ENCODE measurements at places on chromosomes 16 and 17.
A peak's percentile ranks its signal among the peaks of the same experiment; 100 is the strongest.

DNA sequence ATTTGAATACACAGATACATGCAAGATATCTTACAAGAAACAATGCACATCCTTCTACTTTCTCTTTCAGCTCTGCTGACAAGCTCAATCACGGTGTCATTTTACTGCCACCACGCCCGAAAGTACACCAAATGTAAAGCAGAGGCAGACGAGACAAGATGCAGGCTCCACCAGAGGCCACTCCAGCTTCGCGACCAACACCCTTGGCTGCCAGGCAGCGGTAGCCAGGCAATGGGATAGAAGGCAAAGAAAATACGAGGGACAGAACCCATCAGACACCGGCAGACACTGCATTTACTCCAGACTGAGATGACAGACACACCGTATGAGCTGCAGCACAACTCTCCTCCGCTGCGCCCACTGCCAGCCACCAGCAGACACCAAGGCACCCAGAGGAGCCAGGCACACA, 41.0 kb downstream of the USP22 start:
- DNase-seq, result no peak

- no peak for DNase-seq
Observed at GRCh38 chr16:88618956-88619667, 19.3 kb upstream of the IL17C start.

DNA sequence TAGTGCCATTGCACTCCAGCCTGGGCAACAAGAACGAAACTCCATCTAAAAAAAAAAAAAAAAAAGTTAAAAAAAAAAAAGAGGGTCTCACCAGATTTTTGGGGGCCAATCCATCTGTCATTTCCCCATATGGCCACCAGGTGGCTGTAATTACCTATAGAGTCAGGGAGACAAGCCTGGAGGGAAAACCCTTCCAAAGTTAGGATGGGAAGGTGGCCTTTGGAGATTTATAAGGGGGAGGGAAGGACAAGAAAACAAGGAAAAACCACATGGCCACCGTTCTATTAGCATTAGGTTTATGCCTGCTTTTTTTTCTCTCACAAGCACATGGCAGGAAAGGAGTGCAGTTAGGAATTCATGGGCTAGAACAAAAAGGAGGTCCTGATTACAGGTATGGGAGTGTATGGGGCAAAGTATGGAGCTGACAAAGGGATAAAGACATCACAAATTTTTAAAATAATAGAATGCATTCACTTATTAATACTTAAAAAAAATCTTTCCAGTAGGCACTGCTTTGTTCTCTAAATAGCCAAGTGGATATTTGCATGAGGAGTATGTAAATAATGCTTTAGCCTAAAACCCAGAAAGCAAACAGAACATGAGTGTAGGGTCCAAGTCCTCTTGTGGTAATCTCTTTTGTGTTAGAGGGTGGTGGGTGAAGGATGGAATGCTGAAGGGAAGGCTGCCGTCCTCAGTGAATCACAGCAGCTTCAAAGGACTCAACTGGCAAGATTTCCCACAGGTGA, 5.1 kb downstream of the CYB5D1 start:
- DNase-seq, result peak; percentile 73

DNA sequence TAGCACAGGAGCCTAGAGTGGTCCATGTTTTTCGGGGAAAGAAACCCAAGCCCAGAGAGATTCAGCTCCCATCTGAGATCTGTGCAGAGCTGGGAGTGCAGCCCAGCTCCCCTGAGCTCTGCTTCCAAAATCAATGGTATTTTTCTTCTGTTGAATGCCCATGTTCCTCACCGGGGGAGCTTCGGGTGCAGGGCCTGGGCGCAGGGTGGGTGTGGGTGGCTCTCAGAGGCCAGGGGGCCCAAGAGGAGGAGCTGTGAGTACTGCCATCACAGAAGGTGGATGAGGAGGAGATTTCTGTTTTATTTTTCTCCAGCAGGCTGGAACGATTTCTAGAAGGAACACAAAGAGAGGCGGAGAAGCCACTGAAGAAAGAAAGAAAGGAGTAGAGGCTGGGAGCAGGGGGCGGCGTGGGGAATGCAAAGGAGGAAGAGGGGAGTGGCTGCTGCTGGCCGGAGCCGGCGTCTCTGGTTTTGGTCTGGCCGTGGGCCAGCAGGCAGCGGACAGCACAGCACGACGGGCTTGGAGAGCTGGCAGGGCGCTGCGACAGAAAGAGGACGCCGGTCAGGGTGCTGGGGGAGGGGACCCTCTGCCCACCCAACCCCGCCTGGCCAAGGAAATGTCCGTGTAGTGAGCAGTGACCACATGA, 76.2 kb upstream of the KSR1 start:
- peak; percentile 56 for DNase-seq

GRCh38 chr16:88549671-88550245, 20.4 kb upstream of the ZC3H18 start:
- no peak for DNase-seq

GRCh38 chr17:76171706-76172105, 30.7 kb upstream of the FOXJ1 start:
- DNase-seq, result no peak

- DNase-seq, result no peak
Observed at GRCh38 chr16:54176376-54176901, 110.1 kb downstream of the IRX3 start.

DNA sequence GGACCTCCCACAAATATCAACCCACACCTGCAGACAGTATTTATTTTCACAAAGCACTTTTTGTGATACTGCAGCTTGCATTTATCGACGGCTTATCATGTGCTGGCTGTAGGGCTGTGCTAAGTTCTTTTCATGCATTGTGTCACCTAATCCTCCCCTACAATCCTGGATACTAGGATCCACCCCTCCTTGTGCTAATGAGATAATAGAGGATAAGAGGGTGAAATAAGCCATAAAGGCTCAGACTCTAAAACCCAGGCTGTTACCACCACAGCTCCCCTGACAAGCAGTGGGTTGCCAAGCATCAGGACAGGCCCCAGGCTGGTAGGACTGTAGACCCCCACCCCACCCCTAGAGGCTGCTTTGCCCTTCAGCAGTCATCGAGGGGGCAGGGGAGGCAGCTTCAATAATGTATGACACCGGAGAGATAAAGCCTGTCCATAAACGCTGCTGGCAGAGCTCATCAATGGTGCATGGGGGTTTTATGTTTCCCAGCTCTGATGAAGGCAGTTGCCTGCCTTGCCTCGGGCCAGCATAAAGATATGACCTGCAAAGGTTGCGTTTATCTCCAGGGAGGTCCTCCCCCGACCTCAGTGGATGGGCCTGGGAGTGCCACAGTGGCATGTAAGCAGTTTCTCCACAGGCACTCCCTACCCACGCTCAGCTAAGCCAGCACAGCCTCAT, 73.9 kb upstream of the C16orf82 start:
- DNase-seq, result no peak

- DNase-seq, result peak; percentile 62
Observed at GRCh38 chr16:30032083-30032819, 1.2 kb upstream of the TLCD3B start.

GRCh38 chr16:70653809-70654771, 7.7 kb downstream of the IL34 start:
- DNase-seq, result peak; percentile 82

DNA sequence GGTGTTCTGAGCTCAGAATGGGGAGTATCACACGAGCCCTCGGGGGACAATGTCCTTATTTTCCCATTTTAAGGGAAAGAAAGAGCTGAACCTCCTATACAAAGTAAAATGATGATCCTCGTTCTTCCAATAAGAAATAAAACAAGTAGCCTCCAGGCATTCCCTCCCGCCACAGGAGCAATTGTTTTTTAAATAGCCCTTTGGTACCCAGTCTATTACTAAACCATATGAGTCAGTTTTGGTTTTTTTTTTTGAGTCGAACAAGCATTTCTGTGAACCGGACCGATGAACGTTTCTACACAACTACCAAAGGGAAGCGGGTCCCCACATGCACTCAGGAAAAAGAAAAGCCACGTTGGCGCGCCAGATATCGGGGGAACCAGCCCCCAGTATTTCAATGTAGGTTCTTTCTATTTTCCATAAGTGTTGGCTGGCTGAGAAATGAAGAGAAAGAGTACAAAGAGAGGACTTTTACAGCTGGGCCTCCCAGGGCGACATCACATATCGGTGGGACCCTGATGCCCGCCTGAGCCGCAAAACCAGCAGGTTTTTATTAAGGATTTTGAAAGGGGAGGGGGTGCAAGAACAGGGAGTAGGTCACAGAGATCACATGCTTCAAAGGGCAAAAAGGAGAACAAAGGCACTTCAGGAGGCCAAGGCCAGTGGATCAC, 3.8 kb upstream of the DCXR start:
- no peak for DNase-seq

DNA sequence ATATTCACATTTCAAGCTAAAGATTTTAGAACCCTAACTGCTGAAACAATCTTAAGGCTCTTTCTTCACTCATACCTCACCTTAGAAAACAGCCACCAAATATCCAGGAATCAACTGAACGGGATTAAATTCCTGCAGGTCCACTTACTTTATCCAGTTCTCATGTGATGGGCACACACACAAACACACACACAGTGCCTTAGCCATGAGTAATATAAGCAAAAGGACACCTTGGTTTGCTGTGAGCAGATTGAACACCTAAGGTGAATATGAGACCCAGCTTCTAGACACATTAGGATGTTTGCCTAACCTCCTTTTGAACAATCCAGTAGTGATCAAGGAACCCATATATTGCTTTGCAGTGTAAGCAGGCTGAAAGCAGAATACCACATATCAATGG, 81.5 kb downstream of the TUBD1 start:
- no peak for DNase-seq

- peak; percentile 60 for DNase-seq
Observed at GRCh38 chr16:66408163-66409048, 18.7 kb upstream of the BEAN1 start.

DNA sequence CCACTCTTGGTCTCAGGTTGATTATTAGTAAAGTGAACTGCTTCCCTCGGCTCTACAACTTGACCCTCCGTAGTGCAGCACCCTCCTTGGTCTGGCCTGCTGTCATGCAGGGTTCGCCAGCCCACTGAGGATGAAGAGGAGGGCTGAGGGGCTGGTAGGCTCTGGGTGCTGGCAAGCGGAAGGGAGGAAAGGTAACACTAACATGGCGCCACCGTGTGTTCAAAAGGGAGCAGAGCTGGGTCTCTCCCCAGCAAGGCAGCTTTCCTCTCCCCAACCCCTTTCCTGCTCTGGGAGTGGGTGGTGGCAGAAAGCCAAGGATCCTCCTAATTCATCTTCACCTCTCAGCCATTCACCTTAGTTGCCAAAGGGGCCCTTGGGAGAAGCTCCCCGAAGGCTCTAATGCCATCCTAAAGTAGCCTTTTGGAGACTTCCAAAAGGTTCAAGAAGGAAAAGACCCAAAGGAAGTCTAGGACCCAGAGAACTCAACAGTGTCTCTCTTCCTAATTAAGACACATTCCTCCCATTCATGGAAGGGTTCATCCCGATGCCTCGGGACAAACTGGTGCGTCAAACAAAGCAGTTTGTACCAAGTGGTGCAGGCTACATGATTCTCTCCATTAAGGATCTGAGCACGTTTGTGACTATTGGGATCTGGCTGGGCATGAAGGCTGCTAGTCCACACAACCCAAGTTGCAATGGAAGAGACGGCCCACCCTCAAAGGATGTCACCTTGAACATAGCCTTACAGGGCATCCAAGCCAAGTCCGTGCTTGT, 90.8 kb upstream of the TOB1 start:
- DNase-seq, result peak; percentile 57

DNA sequence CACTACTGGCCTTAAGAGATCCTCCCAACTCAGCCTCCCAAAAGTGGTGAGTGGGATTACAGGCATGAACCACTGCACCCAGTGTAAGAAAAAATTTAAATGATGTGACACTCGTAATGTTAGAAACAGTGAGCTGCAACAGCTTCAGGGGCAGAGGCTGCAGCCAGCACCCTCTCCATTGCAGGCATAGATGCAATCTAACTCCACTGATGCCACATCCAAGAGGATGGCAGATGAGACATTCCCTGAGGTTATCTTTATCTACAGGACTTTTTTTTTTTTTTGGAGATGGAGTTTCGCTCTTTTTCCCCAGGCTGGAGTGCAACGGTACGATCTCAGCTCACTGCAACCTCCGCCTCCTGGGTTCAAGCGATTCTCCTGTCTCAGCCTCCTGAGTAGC, 19.9 kb downstream of the ZCCHC14 start:
- no peak for DNase-seq

- DNase-seq, result peak; percentile 41
Observed at GRCh38 chr16:88812513-88813268, 963 bp upstream of the APRT start.

DNA sequence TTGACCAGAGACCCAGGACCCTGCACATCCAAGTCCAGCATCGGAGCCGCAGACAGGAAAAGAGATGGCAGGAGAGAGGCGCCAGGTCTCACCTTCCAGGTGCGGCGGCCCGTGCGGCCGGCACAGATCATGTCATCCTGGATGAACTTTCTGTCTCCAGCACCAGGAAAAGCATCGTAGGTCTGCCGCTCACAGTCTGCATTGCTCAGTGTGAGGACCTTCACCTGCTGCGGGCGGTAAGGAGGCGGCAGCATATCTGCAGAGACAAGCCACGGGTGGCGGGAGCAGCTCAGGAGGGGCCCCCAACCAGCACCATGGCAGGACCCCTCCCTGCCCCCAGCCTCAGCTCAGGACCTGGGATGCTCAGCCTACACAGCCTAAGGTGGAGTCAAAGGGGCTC, 17.9 kb downstream of the TPSD1 start:
- no peak for DNase-seq

DNA sequence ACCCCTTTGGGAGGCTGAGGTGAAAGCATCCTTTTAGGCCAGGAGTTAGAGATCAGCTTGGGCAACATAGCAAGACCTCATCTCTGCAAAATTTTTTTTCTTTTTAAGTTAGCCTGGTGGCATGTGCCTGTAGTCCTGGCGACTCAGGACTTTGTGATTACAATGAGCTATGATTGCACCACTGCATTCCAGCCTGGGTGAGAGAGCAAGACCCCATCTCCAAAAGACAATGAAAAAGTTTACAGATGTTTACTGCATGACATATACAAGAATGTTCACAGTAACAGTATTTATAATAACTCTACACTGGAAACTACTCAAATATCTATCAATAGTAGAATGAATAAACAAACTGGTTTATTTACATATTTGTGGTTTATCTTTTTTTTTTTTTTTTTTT, 33.1 kb upstream of the CCL22 start:
- DNase-seq, result no peak

DNA sequence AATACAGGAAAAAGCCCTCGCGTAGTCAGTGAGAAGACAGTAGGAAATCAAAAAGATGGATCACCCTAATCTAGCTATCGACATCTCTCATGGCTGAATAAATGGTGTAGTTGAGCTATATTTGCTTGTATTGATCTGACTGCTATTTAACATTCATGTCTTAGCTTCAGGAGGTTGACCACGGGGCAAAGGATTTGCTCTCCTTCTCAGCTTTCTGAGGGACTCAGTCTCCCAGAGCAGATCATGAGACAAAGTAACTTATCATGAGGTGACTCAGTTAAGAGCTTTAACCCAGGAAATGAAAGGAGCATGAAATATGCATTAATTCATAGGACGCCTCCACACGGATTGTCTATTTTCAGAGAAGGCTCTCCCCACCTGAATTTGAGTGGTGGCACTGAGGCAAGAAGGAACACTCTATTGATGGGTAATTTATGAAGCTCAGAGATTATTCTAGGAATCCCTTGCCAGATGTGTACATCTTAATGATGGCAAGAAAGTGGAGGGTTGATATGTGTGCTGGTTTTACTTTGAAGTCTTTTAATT, 608 bp downstream of the RBFOX1 start:
- DNase-seq, result no peak

GRCh38 chr17:1344521-1344920, 55.5 kb downstream of the YWHAE start:
- no peak for DNase-seq

All from fibroblast of upper back skin (primary cell).